T-helper 2 cell (primary cell): ENCODE measurements at places on chromosomes 5 and 9.

DNA sequence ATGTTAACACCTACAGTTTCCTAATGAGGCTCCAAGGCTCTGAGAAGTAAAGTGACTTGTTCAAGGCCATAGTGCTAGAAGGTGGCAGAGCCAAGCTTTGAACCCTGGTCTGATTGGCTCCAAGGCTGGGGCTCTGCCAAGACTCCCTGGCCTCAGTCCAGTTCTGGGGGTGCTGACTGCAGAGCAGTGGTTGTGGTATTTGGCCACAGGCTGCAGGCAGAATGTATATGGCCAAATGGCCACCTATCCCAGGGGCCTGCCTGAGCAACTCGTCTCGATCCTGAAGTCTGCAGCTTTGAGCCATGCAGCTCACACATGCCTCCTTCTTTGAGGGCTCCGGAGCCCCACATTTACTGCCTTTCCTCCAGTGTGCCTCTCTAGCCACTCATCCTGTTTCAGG is 9.7 kb upstream of the NEK6 start:
- DNase-seq = no peak

- DNase-seq = no peak
These were observed 64.9 kb downstream of the KDM4C start for GRCh38 chr9:6822696-6823095.

- no peak for DNase-seq
These were observed 7.1 kb downstream of the LRRC26 start for GRCh38 chr9:137162505-137163364.

- DNase-seq = no peak
These were observed 3.8 kb upstream of the EXOC3 start for GRCh38 chr5:439181-439580.

- DNase-seq = no peak
These were observed 30.4 kb downstream of the PSMB7 start for GRCh38 chr9:124384846-124385245.
